ENCODE measurements at places on chromosomes 4 and X. TPM values are rescaled to one million over a fixed set of nuclear protein-coding genes. Genes with fewer than 3 reads are reported as not detected.

MAGEA9B gene
- not detected for total RNA-seq

SLC7A11 gene
- 3.4 TPM for total RNA-seq

DNA sequence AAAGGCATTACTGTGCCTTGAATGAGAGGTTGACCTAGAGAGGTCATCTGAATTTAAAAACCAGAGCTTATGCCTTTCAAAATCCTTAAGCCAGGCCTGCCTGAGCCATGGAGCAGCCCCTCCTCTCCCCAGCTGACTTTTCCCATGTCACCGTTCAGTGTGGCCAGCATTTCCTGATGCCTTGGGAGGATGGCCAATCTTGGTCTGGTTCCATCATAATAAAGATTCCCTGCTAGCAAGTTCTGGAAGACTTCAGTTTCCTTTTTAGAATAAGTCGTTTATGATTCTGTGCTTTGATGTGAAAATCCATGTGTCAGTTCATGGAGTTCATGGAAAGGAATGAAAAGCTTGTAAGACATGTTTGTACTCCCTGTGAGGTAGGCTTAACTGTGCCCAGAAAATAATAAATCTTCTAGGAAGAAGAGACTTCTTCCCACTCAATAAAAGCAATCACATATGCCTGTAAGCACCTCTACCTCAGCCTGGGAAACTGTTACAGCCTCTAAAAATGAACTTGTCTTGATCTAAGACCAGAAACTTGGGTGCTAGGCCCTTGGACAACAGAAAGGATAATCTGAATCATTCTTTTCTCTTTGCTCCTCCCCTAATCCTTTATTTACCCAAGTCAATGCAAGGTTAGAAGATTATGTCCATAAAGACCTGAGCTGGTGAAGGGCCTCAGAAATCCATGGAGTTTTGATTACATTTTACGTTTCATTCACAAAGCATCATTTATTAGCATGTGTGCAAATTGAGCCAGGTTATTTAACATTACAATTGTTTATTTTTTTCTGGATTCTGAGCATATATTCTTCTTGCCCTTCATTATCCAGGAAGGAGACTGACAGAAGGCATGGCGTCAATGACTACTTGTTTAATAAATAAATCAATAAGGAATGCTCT lies 84.0 kb upstream of the TBC1D9 start:
- no peak overlapping the region for H3K4me3 ChIP-seq
- H3K27me3 ChIP-seq = no peaks in the 10 kb centered on the region
- H3K36me3 ChIP-seq = no peaks in the 10 kb centered on the region

- H3K36me3 ChIP-seq = no peaks in the 10 kb centered on the region
- H3K4me3 ChIP-seq = no peak overlapping the region
- no peak for DNase-seq
- H3K27ac ChIP-seq = no peak overlapping the region
- no peaks in the 10 kb centered on the region for H3K4me1 ChIP-seq
These were observed 206.2 kb downstream of the KCNIP4 start for GRCh38 chr4:21742326-21742725.

DNA sequence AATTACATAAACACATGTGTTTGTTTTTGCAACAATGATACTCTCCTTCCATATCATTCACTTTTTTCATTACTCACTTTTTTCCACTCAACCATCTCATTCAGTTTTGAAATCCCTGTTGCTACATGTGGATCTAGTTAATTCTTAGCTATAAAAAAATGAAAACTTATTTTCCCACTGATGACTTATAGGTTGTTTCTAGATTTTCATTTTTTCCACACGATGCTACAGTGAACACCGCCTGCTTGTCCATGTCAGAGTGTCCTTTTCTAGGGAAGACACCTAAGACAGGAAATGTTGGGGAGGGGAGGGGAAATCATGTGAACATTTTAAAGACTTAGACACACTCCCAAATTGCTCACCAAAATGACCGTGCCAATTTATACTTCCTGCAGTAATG lies 70.2 kb downstream of the SUPT20HL2 start:
- H3K36me3 ChIP-seq = no peaks in the 10 kb centered on the region
- no peak for DNase-seq
- no peak overlapping the region for H3K4me3 ChIP-seq
- no peak overlapping the region for H3K27ac ChIP-seq
- H3K27me3 ChIP-seq = no peaks in the 10 kb centered on the region

DNA sequence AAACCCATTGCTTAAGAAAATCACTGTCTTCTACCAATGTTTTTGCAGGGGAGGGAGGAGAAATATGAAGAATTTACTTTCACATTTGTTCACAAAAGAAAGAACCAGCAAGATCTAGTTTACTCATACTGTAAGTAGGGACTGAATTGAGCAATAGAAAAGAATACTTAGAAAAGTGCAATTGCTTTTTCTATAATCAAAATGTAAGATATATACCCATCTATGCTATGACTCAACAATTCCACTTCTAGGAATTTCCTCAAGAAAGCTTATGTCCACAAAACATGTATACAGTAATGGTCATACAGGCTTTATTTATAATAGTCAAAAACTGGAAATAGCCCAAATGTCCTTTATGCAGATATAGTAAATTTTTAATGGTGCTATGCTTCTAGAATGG lies 196.4 kb downstream of the LRBA start:
- H3K36me3 ChIP-seq = peaks cover 12% of the 10 kb centered on the region
- no peak overlapping the region for H3K27ac ChIP-seq
- H3K4me3 ChIP-seq = no peak overlapping the region
- no peaks in the 10 kb centered on the region for H3K27me3 ChIP-seq

DNA sequence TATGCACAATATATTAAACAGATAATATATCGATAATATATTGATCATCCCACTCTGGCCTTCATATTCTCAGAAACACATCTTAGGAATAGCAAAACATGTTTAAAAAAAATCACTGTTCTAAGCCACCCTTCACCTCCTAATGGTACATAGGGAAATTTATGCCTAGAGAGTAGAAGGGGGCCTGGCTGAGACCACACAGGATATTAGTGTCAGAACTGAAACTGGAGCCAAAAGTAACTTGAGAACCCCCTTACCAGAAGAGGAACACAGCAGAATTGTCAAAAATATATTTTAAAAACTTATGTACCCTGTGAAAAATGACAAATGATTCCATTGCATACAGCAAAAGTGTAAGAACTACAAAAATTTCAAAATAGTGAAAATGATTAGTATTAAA lies 173.1 kb downstream of the VSIG4 start:
- H3K36me3 ChIP-seq = no peaks in the 10 kb centered on the region
- no peak overlapping the region for H3K27ac ChIP-seq
- peaks cover 27% of the 10 kb centered on the region for H3K4me1 ChIP-seq
- H3K4me3 ChIP-seq = no peak overlapping the region

DNA sequence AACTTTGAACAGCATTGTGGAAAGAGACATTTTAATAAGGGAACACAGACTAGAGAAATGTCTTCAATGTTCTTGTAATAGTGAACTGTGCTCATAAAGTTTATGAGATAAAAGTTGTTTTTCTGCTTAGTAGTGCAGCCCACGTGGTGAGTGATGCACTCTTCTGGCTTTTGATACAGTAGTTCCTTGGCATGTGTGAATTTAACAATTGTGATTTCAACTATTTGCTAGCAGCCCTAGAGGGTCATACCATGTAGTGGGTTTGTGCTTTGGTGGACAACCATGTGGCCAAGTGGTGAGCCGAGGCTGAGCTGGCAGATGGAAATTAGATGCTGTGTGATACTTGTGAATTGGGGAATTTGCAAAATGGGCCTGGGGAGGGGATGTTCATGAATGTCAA lies 116.2 kb upstream of the SLC4A4 start:
- no peaks in the 10 kb centered on the region for H3K27me3 ChIP-seq

- H3K4me3 ChIP-seq = no peak overlapping the region
- peaks cover 7% of the 10 kb centered on the region for H3K27me3 ChIP-seq
- no peak for DNase-seq
- H3K27ac ChIP-seq = no peak overlapping the region
These were observed 114.6 kb upstream of the CBR4 start for GRCh38 chr4:169124661-169125060.

GRCh38 chrX:23811108-23811651 lies 28.2 kb downstream of the SAT1 start:
- H3K4me1 ChIP-seq = no peaks in the 10 kb centered on the region
- H3K4me3 ChIP-seq = no peak overlapping the region
- no peaks in the 10 kb centered on the region for H3K36me3 ChIP-seq
- no peak overlapping the region for H3K27ac ChIP-seq
- H3K27me3 ChIP-seq = no peaks in the 10 kb centered on the region

DNA sequence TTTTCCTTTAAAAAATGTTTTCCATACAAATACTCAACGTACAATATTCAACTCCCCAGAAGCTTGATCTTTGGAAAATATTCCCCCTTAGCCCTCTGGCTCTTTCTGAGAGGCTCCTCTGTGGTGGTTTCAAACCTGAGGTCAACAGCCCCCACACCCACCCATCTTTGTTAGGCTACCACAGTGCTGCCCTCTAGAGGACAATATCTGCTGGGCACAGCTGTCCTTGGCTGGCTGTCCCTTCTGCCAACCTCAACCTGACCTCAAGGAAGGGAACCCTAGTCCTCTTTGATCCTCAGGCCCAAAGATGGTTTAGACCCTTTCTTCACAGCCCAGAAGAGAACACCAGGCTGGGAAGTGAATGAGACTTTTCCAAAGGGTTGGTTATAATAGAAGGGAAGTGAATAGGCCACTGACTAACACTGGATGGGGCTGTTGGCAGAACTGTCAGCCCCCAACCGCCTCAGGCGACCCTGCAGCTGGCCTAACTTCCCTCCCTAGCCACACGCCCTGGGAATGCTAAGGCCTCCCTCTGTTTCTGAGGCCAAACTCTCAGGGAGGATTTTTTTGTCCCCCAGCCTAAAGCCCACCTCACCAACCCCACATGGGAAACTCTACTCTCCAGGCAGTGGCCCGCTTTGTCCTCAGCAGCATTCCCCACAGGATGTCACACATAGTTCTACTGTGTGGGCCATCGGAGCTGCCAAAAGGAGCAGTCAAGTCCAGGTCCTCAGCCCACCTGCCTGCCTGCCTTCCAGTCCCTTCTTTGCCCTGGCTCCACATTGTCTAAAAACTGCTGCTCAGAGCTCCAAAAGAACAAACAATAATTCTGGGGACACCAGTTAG lies 34.3 kb downstream of the NYX start:
- H3K27me3 ChIP-seq = no peaks in the 10 kb centered on the region
- peaks cover 3% of the 10 kb centered on the region for H3K4me1 ChIP-seq
- H3K36me3 ChIP-seq = no peaks in the 10 kb centered on the region
- no peak overlapping the region for H3K27ac ChIP-seq
